ENCODE measurements at places on chromosomes 1 and 21.
A peak's percentile ranks its signal among the peaks of the same experiment; 100 is the strongest.

- no peak for DNase-seq
Measured at GRCh38 chr1:175413367-175413766, 220.8 kb upstream of the KIAA0040 start.

DNA sequence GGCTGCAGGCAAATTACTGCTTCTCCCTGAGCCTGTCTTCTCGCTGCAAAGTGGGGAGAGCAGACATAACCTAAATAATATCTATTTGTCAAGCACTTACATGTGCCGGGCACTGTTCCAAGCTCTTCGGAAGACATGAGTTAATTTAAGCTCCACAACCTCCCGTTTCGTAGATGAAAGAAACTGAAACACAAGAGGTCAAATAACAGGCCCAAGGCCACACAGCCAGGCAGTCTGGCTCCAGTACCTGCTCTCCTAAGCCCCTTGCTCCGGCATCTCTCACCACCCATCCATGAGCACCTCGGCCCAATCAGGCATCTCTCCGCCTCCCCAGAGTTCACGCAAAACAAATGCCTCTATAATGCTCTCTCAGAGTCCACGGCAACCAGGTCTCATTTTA, 65.4 kb downstream of the TAS1R2 start:
- no peak for DNase-seq

DNA sequence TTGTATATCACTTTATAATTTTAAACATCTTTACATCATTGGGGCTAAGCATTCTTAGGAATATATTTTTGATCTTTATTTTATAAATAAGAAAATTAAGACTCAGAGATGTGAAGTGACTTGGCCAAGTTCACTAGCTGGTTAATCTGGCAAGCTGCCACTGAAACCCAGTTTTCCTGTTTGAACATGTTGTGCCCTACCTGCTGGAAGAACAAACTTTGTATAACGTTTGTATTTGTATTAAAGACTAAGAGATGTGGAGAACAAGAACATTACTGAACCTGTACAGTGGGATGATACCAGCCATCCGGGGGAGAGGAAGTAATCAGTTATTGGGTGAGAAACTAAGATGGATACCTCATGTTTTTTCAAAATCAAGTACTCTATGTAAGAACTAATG, 77.2 kb upstream of the SIPA1L2 start:
- no peak for DNase-seq

DNA sequence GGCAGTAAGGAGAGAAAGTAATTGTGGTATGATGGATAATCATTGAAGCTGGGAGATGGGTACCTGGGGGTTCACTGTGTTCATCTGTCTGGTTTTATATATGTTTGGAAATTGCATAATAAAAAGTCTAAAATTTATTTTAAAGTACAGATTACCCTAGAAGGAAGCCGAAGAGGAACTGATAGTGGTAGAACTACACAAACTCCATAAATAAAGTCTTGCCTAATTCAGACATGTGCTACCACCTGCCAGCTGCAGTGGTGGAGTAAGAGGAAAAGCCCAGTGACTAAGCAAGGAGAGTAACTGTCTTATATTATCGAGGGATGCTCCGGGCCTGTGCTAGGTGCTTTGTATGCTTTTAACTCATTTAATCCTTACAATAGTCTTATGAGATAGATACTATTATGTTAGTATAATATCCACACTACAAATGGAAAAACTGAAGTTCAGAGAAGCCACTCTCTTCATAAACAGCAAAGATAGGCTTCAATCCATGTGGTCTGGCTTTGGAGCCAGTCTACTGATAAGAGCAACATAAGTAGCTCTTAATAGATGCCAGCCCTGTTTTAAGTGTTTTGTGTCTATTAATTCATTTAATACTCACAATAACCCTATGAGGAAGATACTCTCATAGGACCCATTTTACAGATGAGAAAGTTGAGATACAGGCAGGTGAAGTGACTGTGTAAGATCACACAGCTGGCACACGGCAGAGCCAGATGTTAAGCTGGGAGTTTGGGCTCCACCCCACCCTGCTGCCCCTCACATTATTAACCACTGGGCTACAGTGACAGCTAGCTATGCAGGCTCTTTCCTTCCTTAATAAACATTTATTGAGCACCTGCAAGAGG, 56.8 kb upstream of the HNRNPU start:
- DNase-seq: no peak

- DNase-seq: peak; percentile 68
Measured at GRCh38 chr1:184691719-184692324, 62.8 kb downstream of the EDEM3 start.

- peak; percentile 65 for DNase-seq
Measured at GRCh38 chr1:67347688-67348472, 40.2 kb downstream of the IL12RB2 start.

DNA sequence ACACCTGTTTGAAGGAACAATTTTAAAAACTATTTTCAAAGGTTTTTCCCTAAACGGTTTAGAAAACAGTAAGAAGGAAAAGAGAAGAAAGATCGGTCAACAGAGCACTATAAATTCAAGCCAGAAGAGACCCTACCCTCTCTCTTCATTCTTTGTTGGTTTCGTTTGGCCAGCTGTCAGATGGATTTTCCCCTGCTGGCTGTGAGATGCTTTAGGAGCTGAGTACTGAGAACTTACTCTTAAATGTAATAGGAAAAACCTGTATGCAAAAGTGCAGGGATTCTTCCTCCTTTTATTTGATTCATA, 1.3 kb upstream of the TXNIP start:
- DNase-seq: no peak

- no peak for DNase-seq
Measured at GRCh38 chr1:154446789-154447188, 41.6 kb downstream of the IL6R start.

DNA sequence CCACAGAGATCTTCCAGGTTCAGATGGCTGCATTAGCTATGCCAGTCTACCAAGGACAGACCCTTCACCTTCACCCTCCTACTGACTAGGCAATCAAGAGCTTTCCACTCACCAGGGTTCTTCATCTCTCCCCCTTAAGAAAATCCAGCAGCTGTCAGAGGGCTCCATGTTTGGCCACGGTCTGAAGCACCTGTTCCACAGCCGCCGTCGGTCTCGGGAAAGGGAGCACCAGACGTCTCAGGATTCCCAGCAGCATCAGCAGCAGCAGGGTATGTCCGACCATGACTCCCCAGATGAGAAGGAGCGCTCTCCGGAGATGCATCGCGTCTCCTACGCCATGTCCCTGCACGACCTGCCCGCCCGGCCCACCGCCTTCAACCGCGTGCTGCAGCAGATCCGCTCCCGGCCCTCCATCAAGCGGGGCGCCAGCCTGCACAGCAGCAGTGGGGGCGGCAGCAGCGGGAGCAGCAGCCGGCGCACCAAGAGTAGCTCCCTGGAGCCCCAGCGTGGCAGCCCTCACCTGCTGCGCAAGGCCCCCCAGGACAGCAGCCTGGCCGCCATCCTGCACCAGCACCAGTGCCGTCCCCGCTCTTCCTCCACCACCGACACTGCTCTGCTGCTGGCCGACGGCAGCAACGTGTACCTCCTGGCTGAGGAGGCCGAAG, 13.8 kb downstream of the TMCC2 start:
- no peak for DNase-seq

- no peak for DNase-seq
Measured at GRCh38 chr1:166272851-166273250, 106.0 kb upstream of the FAM78B start.
